ENCODE measurements at places on chromosomes 11 and 22.
A peak's percentile ranks its signal among the peaks of the same experiment; 100 is the strongest.

GRCh38 chr11:9230296-9230695, 34.9 kb downstream of the DENND5A start:
- DNase-seq = no peak

- DNase-seq = no peak
Observed at GRCh38 chr22:38110863-38111852, 674 bp upstream of the BAIAP2L2 start.

DNA sequence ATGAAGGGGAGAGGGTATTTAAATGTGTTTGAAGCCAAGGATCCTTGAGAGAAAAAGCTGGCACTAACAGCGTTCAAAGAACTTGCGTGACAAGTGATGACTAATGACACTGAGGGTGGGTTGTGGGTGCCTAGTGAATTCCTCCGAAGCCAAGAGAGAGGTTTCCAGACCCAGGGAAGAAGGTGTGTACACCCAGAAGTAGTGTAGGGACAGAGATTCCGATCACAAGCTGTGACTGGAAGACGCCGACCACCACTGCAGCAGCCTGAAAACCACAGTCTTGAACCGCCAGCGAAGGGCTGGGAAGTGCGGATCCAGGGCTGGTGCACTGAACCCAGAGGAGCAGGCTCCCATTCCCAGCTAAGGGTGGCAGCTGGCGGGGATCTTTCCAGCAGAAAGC, 9.5 kb downstream of the PPARA start:
- no peak for DNase-seq

DNA sequence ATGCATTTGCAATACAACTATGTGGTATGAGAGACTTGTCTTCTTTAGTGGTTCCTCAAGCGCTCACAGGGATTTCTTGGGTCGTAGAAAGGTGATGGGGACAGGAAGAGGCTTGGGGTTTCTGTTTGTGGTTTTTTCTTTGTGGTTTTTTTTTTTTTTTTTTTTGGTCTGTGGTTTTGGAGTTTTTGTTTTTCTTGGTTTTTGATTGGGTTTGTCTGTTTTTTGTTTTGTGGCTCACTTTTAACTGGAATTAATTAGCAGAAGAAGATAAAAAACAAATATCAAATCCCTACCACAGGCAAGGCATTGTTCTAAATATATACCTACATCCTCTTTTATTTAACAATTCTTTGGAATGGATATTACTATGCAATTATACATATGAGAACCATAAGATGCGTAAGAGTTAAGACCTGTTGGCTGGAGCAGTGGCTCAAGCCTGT, 5.5 kb downstream of the TTC28 start:
- peak; percentile 45 for DNase-seq

- DNase-seq = no peak
Observed at GRCh38 chr22:27594474-27595134, 207.0 kb downstream of the MN1 start.

DNA sequence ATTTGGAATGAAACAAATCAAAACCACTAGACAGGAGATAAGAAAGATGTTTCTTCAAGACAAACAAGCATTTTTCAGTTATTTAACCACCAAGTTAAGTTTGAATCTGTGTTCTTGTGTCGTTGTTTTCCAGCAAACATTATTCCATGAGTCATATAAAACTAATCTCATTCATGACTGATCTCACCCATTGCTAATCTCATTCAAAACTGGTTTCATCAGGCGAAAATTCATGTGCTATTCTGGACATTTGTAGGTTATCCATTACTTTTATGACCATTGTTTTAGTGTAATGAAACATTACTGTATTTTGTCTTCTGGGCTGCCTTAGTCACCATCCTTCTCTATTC, 221.8 kb downstream of the DDX10 start:
- no peak for DNase-seq

GRCh38 chr11:46427364-46427763, 35.8 kb upstream of the CHRM4 start:
- DNase-seq = no peak

GRCh38 chr11:30313580-30313979, 9.3 kb upstream of the ARL14EP start:
- no peak for DNase-seq

DNA sequence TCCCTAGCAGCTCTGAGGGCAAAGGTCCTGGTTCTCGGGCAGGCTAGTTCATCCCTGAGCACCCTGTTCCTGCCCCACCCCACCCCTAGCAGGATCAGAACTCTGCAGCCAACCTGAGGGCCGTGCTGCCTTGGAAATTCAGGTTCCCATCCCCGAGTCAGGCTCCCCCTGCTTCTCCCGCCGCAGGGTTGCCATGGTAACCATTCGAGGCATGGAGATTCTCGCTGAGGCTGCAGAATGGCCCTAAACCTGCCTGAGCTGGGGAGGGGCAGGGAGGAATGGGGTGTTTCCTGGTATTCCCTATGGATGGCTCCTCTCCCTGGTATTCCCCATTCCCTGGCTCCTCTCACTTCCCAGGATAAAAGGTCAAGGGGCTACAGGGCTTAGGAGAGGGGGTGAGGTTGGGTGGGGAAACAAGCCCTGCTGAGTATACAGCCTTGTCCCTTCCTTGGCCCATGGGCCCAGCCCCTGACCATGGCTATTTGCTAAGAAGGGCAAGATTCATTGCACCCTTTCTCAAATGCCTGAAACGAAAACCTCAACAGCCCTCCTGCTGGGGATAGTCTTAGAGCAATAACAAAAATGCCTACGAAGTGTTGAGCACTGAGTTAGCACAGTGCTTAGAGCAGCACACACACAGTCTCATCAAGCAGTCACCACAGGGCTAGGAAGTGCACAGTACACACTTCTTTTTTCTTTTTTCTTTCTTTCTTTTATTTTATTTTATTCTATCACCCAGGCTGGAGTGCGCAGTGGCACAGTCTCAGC, 58.7 kb downstream of the CHST1 start:
- no peak for DNase-seq

DNA sequence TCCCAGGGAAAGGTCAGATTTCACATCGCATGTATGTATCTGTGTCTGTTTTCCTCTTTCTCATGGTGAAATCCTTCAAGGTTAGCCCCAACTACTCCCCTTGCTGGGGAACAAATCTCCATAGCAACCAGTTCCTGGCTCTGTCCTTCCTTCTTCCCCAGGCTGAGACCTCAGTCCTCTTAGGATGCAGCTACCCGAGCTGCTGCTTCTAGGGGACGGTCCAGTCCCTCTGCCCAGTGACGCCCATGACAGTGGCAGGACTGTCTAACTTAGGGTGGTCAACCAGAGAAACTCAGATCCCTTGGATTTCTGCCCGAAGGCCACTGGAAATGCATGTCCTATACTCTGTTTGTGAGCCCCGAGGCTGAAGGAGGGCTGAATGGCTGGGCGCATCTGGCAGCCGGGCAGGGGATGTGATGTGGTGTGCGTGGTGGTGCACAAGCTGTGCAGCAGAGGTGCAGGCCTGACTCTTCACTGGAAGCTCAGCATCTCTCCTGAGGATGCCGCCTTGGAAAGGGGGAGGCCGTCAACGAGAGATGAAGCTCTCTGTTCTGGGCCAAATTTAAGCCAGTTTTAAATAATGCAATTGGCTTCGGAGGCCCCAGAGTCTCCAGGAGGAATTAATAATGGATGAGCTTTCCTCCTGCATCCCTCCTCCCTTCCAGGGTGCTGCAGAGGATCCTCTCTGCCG, 118.7 kb upstream of the B3GAT1 start:
- DNase-seq = no peak

DNA sequence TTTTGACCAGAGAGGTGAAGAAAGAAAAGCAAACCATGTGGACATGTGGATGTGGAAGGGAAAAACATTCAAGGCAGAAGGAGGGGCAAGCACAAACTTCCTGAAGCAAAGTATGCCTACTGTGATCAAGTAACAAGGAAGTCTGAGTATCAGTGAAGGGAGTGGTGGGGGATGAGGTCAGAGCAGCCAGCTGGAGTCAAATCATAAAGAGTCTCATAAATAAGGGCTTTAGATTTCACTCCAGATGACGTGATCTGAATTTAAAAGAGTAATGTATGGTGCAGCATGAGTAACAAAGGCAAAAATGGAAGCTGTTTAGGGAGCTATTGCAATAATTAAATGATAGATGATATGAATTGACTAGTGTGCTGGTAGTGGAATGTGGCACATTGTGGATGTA, 665.4 kb upstream of the CCDC90B start:
- DNase-seq = no peak

DNA sequence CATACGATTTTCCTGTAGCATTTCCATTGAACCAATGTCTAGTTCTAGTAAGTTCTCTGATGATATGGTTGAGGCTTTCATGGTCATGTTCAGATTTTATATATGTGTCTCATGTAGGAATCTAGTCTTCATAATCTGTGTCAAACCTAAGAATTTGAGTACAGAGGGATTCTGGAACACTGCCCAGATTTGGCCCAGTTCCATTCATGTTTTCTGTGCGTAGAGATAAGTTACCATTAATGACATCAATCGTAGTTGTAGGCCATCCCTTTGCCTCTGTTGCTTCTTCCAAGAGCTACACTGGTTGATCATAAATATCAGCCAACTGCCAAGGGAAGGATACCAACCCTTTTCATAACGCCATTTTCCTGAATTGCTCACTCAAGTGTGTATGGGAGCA, 23.3 kb downstream of the ST3GAL4 start:
- DNase-seq = no peak

GRCh38 chr11:116733969-116734508, 38.7 kb downstream of the BUD13 start:
- no peak for DNase-seq

DNA sequence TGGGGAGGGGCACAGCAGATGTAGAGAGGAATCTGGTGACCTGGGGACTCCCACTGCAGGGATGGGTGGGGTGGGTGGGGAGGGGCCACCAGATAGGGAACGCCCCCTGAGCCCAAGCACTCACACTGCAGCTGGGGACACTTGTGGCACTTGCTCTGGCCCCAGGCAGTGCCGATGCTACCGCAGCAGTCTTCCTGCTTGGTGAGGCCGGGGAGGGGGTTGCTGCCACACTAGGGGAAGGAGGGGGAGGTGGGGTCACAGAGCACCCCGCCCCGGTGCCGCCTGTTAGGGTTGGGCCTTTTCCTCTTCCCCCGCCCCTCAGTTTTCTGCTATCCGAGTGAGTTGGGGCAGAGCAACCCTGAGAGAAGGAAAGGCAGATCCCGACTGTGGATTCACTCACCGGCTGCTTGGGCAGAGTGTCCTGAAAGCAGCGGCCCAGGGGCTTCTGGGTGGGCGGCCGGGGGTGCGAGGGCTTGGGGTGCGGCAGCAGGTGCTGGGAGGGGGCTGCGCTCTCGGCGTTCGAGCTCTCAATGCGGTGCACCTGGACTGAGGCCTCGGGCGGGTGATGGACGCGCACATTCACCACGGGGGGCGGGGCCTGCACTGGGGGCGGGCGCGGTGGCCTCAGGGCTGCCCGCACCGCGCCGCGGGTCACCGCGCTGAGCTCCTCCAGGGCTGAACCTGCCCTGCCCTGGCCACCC, 4.7 kb downstream of the LTBP3 start:
- DNase-seq = no peak

DNA sequence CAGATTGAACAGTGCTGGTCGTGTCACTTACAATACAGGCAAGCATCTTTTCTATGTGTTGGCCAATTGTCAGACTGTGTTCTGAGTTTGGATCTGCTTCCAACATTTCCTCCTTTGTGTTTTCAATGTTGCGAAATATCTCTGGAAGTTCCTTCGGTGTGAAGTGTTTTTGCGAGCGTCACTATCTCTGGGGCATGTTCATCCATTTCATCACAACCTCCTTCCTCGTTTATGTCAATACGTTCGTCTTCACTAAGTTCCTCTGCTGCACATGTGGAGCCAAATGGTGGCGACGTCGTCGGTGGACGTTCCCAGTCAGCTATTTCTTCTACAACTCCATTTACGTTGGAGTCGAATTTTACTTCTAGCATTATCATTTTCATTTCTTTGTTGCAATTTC, 100.2 kb upstream of the LMO1 start:
- DNase-seq = no peak

DNA sequence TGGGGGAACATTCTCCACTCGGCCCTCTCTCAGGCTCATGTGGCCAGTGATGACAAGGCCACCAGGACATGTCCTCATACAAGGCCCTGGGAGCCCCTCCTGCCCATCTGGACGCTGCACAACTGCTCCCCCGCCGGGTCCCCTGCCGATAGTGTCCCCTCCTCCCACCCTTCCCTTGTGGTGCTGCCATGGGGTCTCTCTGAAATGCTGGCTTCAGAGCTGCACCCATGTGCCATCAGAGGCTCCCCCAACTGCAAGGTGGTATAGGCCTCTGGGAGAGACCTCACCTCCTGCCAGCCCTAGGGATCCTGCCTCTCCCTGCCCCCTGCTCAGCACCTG, 113.0 kb downstream of the KCNQ1OT1 start:
- no peak for DNase-seq

DNA sequence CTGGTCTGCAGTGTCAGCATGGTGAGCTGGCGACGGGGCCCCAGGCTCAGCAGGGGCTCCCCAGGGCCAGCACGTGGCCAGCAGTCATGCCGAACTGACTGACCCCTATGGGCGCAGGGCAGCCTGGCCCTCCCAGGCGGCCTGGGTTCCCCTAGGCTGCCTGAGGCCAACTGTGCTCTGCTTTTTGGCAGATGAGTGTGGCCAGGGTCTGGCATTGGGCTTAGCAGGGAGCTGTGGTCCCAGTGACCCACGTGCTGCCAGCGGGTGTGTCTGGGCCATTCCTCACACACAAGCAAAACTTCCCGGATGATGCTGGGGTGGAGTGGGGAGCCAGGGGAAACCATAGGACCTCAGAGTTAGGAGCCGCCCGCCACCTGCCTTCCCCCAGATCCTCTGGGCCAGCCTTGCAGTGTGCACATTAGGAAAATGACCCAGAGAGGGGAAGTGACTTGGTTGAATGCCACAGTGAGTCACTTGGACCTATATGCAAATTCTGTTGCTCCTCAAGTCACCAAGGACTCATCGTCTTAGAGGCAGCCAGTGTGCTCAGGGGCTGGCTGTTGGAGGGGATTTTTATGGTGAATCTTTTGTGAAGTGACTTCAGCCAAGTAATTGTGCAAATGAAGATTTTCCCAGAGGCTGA, 6.5 kb downstream of the ADORA2A start:
- no peak for DNase-seq

- DNase-seq = no peak
Observed at GRCh38 chr22:43151251-43152002, at the start of gene TSPO. Gene TSPO (plus strand): TSS chr22:43151559. CDS start chr22:43159239, 7,680 bp downstream.
